ENCODE measurements at places on chromosomes 2 and 18.

- no peaks in the 10 kb centered on the region for H3K27me3 ChIP-seq
- no peaks in the 10 kb centered on the region for H3K36me3 ChIP-seq
- DNase-seq: no peak
- no peak overlapping the region for H3K4me3 ChIP-seq
These were observed 28.7 kb upstream of the RPRD1A start for GRCh38 chr18:36095936-36096519.

DNA sequence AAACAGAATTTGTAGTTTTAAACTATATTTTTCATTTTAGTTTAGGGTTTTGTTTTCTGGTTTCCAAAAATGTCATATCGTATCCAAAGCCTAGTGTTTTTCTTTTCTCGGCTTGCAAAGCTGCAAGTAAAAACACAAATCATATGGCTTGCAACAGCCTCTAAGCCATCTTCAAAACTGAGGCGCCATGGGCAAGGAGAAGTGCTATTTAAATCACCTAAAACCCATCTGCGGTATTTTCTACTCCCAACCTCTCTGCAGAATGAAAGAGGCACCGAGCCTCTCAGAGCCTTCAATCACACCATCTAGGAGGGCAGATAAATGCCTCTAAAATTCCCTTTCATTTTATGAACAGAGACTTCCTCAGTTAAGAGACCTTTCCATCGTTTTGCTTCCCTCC, 25.2 kb downstream of the FECH start:
- H3K4me1 ChIP-seq: no peaks in the 10 kb centered on the region
- no peak for DNase-seq
- H3K4me3 ChIP-seq: no peak overlapping the region
- H3K27me3 ChIP-seq: no peaks in the 10 kb centered on the region
- H3K27ac ChIP-seq: no peak overlapping the region
- H3K36me3 ChIP-seq: peaks cover 47% of the 10 kb centered on the region

GRCh38 chr18:22504251-22505030, 86.7 kb upstream of the CTAGE1 start:
- H3K27me3 ChIP-seq: no peaks in the 10 kb centered on the region
- no peaks in the 10 kb centered on the region for H3K36me3 ChIP-seq
- no peak overlapping the region for H3K4me3 ChIP-seq
- DNase-seq: no peak
- peak overlapping the region; percentile 7 for H3K27ac ChIP-seq

GRCh38 chr2:29209551-29209950, 94.3 kb downstream of the CLIP4 start:
- H3K4me1 ChIP-seq: peaks cover 5% of the 10 kb centered on the region
- DNase-seq: no peak
- no peaks in the 10 kb centered on the region for H3K27me3 ChIP-seq
- H3K4me3 ChIP-seq: no peak overlapping the region
- no peaks in the 10 kb centered on the region for H3K36me3 ChIP-seq

GRCh38 chr2:186031229-186031628, 292.6 kb downstream of the FSIP2 start:
- DNase-seq: no peak
- no peak overlapping the region for H3K27ac ChIP-seq
- no peaks in the 10 kb centered on the region for H3K4me1 ChIP-seq
- H3K27me3 ChIP-seq: no peaks in the 10 kb centered on the region

GRCh38 chr18:62187543-62188510, 772 bp downstream of the RELCH start:
- peak overlapping the region; percentile 83 for H3K27ac ChIP-seq
- peaks cover 52% of the 10 kb centered on the region for H3K4me1 ChIP-seq
- DNase-seq: peak; percentile 67
- peak overlapping the region; percentile 60 for H3K4me3 ChIP-seq
- no peaks in the 10 kb centered on the region for H3K27me3 ChIP-seq
- H3K36me3 ChIP-seq: no peaks in the 10 kb centered on the region

DNA sequence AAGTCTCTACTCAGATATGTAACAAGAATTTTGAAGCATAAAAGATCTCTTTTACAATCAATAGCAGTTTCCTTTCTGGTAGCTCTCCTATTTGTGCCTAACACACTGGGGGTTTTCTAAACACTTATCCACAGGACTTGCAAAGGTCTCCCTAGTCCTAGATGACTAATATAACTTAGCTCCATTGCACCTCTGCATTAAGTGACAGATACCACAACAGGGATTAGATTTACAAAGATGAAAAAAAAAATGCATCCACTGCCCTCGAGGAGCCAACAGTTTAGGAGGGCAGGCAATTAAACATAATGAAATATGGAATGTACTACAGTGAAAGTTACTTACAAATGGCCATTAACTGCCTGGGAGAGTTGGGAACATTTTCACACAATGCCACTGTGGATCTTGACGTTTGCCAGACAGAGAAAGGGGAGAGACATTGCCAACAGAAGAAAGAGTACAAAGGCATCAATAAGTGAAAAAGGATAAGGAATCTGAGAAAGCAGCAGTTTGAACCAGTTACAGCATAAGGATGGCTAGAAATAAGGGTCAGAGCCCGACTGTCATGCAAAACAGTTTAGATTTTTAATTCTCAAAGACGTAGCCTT, 14.3 kb downstream of the PPP3R1 start:
- no peaks in the 10 kb centered on the region for H3K36me3 ChIP-seq
- H3K27ac ChIP-seq: no peak overlapping the region
- DNase-seq: no peak

DNA sequence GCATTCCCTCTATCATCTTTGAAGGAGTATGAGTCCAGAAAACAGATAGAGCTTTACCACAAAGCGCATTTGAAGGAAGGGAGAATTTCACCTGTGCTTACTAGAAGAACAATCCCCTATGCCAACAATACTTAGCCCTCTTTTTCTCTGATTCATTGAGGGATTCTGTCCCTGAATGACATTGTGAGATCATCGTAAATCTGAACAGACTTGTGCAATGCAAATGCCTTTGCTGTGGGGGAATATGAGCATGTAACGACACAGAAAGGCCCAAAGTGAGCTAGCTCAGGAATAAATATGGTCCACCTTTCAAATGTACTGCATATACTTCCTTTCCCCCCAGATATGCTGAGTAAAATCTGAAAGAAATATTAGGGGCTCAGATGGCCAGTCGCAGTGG, 67.6 kb downstream of the SCN1A start:
- no peak overlapping the region for H3K27ac ChIP-seq
- no peaks in the 10 kb centered on the region for H3K4me1 ChIP-seq
- no peaks in the 10 kb centered on the region for H3K36me3 ChIP-seq
- no peak for DNase-seq

DNA sequence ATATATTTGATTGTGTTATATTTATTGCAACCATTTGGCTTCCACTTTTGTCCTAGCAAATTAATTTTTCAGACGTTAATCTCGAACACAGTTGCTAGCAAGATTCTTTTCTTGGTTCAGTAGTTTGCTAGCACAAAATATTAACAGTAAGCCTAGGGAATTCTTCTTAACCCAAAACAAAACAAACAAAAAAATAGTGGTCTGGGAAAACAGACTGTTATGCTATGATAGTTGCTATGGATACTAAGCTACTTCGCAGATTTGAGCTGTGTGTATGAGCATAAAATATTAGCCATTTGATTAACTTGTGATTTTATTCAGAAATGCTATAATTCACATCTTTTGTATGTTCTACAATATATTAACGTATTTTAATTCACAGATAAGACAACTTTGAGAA, 541.5 kb upstream of the NETO1 start:
- no peak overlapping the region for H3K4me3 ChIP-seq
- no peak overlapping the region for H3K27ac ChIP-seq
- no peaks in the 10 kb centered on the region for H3K36me3 ChIP-seq
- H3K27me3 ChIP-seq: no peaks in the 10 kb centered on the region

DNA sequence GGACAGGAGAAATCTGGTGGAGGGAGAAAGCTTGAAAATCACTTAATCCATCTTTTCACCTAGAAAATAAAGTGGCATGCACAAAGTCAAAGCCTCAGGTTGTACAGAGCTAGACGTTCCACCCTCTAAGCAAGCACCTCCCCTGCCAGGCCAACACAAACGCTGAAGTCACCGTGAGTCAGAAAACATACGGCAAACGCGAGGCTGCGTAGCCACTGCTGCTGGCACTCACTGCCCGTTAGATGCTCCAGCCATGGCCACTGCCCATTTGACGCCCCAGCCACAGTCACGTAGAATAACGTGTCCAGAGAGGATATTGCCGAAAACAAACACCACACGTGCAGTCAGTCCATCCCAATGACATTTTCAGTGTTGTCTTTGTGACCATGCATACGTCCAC, 209.7 kb upstream of the PXDN start:
- H3K27ac ChIP-seq: no peak overlapping the region
- peaks cover 9% of the 10 kb centered on the region for H3K27me3 ChIP-seq
- peaks cover 3% of the 10 kb centered on the region for H3K4me1 ChIP-seq
- H3K4me3 ChIP-seq: no peak overlapping the region
- DNase-seq: no peak
- H3K36me3 ChIP-seq: no peaks in the 10 kb centered on the region

Data from suprapubic skin (tissue), 4 donors.